ENCODE measurements at places on chromosomes 11 and 22. TPM values are rescaled to one million over a fixed set of nuclear protein-coding genes. Genes with fewer than 3 reads are reported as not detected.

DNA sequence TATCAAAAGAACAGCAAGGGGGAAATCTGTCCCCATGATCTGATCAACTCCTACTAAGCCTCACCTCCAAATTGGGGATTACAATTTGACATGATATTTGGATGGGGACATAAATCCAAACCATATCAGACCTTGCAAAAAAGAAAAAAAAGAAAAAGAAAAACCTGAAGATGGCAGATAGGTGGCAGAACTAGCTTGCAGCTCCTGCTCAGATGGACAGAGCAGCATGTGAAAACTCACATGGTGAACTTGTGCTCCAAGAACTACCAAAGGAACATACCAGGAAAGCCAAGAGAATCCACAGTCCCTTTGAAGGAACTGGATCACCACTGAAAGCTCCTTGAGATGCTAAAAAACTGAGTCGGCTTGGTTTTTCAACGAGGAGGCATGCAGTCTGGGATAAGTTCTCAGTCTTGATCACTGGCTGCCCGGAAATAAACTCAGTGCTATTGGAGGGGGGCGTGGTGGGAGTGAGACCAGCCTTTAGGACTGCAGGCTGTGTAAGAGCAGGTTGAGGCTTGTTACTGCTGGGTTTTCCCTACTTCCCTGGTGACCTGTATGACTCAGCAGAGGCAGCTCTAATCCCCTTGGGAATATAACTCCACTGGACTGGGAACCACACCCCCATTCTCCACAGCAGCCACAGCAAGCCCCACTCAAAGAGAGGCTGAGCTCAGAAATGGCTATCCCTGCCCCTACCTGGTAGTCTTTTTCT lies 358.3 kb upstream of the ARHGAP42 start:
- DNase-seq = no peak

Gene GRM5
- 0.03 TPM for total RNA-seq

Gene SPON1
- 0.10 TPM for total RNA-seq

- no peak for DNase-seq
These were observed 45.0 kb downstream of the DLG2 start for GRCh38 chr11:85582111-85582510.

Gene OOSP1
- not detected for total RNA-seq

DNA sequence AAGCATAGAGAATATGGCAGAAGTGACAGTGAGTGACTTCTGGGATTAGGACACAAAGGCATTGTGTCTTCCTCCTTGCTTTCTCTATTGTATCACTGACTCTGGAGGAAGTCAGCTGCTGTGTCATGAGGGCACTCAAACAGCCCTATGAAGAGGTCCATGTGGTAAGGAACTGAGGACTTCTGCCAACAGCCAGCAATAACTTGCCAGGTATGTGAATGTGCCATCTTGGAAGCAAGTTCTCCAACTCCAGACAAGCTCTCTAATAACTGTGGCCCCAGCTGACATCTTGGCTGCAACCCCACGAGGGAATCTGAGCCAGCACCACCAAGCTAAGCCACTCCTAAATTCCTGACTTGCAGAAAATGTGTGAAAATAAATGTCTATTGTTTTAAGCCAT lies 83.6 kb upstream of the ZBED5 start:
- no peak for DNase-seq

DNA sequence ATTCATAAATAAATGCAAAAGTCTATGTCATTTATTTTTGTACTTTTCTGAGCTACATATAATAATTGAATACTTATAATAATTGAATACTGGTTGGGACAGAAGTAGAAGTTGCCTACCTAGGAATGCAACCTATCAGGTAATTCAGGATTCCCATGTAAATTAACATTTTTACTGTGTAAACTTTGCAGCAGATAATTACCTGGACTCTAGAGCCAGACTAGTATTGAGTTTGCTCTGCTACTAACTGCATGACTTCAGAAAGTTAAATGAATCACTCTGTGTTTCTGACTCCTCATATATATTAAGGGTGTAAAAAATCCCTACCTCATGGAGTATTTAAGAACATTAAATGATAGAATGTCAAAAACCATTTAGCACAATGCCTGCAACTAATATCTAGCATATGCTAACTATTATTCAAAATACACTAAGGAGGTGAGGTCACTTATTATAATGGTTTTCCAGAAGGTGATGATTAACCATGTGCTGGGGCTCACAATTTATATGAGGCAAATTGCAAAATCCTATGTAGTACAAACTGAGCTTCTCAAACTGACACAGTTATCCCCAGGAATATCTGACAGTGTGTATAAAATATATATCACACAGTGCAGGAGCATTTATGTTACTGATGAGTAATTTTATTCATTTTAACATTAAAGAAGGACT lies 138.1 kb upstream of the ANO3 start:
- no peak for DNase-seq

GRCh38 chr11:23112987-23113886 lies 253.0 kb upstream of the CCDC179 start:
- peak; percentile 7 for DNase-seq

Gene LRRC32
- 0.15 TPM for total RNA-seq

- DNase-seq = no peak
These were observed 14.3 kb upstream of the SPI1 start for GRCh38 chr11:47392546-47393162.

DNA sequence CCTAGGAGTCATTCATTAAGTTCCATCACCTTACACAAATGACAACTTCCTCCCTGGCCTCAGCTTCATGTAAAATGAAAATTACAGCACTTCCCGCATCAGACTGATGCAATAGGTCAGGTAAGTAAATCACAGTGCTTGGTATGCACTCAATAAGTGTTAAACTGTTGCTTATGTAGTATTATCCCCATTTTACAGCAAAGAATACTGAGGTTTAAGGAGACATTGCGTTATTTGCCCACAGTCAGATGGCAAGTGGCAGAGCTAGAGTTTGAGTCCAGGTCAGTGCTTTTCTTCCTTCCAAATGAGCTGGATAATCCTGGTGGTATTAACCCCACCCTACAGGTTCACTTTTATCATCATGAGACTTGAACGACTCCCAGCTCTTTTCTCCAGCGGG lies 29.7 kb downstream of the WT1 start:
- DNase-seq = no peak

DNA sequence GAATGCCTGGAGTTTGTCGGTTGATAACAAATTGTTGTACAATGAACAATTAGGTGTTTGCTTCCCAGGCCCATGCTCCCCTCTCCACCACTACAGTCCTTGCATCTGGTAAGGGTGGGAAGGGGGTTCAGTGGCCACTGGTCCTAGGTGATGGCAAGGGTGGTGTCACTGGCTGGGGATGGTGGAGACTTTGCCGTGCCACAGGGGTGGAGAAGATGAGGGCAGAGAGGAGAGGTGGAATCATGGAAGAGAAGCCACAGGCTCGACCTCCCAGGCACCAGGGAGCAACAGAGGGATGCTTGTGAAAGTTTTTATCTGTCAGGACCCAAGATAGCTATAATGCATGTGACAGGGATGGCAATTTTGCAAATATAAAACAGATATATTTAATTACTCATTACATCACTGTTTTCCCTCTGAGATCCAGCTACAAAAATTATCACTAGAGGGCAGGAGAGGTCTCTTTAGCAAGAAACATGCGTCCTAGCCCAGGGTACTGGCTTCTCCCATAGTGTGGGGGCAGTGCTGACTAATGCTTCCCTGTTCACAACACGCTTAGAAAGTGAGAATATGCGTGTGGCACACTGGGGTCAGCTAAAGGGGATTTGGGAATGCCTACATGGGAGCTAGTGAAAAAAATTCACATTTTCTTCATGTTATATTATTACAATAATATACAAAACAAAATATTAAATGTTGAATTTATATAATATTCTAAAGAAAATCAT lies 49.0 kb upstream of the AMPD3 start:
- DNase-seq = peak; percentile 84

Gene APOL1
- 16.0 TPM for total RNA-seq

Gene DBX1
- total RNA-seq = not detected

Gene MCAM
- total RNA-seq = 27.2 TPM

GRCh38 chr11:10350334-10350733 lies 45.5 kb downstream of the ADM start:
- no peak for DNase-seq

- DNase-seq = no peak
These were observed 53.2 kb upstream of the BID start for GRCh38 chr22:17827466-17827865.

- no peak for DNase-seq
These were observed 47.2 kb downstream of the MYO7A start for GRCh38 chr11:77175021-77175842.

Gene SLC36A4
- total RNA-seq = 30.3 TPM

DNA sequence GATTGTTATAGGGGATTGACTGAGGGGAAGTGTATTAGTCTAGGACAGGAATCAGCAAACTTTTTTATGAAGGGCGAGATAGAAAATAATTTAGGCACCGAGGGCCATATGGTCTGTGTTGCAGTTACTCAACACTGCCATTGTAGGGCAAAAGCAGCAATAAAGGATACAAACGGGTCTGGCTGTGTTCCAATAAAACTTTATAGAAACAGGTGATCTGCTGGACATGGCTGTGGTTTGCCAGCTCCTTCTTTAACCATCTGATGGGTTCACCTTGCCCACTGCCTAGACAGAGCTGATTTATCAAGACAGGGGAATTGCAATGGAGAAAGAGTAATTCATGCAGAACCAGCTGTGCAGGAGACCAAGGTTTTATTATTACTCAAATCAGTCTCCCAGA lies 20.0 kb downstream of the PRR5L start:
- no peak for DNase-seq

DNA sequence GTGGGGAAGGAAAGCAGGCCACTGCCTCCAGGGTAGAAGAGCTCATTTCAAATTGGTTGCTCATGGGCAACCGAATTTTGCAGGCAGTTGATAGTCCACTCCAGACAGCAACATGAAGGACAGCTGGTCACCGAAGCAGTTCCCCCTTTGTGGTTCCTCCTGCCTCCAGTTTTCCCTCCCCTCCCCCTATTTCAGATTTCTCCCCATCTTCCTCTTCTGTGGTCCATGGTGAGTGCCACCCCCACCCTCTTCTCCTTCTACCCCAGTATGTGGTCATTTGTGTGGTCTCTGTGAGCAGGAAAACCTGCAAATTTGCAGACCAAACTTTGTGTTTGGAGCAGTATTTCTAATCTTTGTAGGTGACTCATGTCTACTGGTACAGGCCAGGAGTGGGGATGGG lies 38.2 kb upstream of the PAK1 start:
- no peak for DNase-seq

Gene CCDC134
- 16.7 TPM for total RNA-seq

Gene ANKK1
- total RNA-seq = 0.08 TPM

DNA sequence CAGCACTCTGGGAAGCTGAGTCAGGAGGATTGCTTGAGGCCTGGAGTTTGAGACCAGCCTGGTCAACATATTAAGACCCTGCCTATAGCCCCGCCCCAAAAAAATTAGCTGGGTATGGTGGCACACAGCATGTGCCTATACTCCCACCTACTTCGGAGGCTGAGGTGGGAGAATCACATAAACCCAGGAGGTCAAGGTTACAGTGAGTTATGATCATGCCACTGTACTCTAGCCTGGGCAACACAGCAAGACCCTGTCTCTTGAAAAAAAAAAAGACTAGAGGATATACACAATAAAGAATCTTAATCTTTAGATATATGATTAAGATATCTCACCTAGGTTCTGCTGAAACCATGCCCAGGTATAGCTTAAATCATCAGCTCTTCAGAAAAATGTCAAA lies 136.7 kb downstream of the APOL5 start:
- DNase-seq = no peak

DNA sequence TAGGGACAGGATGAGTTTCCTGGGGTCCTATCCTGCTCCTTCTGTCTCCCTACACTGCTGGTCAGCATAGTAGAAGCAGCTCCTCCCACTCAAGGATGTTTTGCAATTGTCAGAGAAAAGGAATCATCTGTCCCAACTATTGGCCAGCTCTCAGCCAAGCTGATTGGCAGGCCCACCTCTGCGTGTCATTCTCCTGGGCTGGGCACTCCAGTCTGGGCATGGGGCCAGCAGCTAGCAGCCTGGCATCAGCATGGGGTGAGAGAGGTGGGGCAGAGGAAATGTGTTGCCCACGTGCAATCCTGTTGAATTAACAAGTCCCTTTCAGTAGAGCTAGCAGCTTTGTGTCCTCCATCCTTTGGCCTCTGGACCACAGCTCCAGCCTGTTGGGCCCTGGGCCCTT lies 14.1 kb downstream of the ANKK1 start:
- no peak for DNase-seq

DNA sequence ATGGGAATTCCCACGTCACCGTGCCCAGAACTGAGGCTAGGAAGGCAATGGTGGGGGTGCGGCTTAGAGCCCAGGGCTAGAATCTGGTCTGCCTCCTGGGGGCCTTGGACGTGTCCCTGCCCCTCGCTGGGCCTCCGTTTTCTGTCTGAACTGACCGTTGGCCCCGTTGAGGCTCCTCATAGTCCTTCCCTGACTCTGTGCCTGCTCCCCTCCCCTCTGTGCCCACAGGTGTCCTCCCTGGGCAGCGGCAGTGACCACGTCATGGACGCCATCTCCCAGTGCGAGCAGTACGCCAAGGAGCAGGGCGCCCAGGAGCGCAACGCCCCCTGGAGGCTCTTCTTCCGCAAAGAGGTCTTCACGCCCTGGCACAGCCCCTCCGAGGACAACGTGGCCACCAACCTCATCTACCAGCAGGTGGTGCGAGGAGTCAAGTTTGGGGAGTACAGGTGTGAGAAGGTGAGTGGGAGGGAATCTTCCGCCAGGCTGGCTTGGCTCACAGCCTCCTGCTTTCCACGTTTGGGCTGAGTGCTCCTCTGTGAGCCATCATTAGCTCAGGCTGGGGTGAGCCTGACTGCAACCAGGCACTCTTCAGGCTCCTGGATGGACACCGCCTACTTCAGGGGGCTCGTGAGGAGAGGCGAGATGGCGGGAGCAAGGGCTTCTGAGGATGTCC lies 63.9 kb downstream of the MYO7A start:
- DNase-seq = peak; percentile 46

- no peak for DNase-seq
These were observed 52.3 kb downstream of the SIK3 start for GRCh38 chr11:117045956-117046355.

Gene PRG3
- not detected for total RNA-seq

- no peak for DNase-seq
These were observed 11.2 kb upstream of the MUC6 start for GRCh38 chr11:1047595-1048156.

GRCh38 chr22:43233529-43233928 lies 46.6 kb upstream of the TTLL12 start:
- DNase-seq = no peak

Gene CTSD
- 1,813 TPM for total RNA-seq

Gene F2
- total RNA-seq = 0.64 TPM

DNA sequence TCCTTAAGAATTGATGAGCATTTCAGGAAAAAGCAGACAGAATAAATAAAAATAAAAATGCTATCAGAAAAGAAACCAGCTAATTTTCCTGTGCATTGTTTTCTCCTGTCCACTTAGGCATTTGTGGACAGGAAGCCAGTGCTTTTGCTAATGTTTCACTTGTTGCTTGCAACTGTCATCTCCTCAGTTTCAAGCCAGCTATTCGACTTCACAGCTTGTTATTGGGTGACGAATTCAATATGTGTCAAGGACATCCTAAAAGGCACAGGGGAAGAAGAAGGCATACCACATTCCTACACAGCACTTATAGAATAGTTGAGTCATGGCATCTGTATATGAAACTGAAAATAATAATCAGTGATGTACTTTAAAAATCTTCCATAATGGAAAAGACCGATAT lies 530.6 kb upstream of the KIRREL3 start:
- DNase-seq = no peak

Gene MUC2
- total RNA-seq = 0.08 TPM

- DNase-seq = no peak
These were observed 71.6 kb downstream of the PRMT3 start for GRCh38 chr11:20458905-20459632.
